ENCODE measurements at places on chromosomes 3 and 15. TPM values are rescaled to one million over a fixed set of nuclear protein-coding genes. Genes with fewer than 3 reads are reported as not detected.

Gene CRYGS
- polyA plus RNA-seq: 2.7 TPM

DNA sequence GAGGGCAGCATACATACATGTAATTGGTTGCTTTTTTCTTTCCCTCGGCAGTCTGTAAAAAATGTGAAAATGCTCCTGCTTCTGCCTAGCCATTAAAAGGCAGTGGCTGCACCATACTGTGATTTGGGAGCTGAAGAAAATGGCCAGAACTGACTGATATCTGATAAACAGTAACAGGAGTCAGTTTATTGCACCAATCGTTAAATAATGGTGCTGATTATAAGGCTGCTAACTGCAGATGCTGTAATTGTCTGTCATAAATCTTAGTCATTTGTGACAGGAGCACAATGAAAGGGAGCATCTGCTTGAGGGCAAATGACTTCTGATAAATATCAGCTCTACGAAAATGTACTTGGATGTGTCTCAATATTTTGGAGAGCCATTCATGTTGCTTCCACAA is 263.1 kb upstream of the DNAJC19 start:
- no peak for DNase-seq

- DNase-seq: no peak
These were observed 118.1 kb downstream of the AKAP13 start for GRCh38 chr15:85498471-85498870.

DNA sequence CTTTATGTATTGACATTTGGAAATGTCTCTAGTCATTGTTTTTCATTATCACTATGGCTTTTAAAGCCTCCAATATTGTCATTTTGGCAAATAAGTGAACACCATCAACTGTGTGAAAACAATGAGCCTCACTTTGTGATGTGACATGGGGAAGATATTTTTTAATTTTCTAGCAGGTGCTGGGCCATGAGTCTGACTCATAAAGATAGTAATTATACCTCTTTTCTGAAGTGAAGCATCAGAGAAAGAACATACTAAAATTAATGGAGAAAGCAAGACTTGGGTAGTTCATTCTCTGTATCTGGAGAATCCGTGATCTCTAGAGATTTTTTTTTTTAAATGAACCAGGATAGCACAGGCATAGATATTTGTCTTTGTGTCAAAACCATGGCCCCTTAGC is 100.8 kb downstream of the CCNL1 start:
- DNase-seq: no peak

Gene ISLR2
- polyA plus RNA-seq: 4.6 TPM

DNA sequence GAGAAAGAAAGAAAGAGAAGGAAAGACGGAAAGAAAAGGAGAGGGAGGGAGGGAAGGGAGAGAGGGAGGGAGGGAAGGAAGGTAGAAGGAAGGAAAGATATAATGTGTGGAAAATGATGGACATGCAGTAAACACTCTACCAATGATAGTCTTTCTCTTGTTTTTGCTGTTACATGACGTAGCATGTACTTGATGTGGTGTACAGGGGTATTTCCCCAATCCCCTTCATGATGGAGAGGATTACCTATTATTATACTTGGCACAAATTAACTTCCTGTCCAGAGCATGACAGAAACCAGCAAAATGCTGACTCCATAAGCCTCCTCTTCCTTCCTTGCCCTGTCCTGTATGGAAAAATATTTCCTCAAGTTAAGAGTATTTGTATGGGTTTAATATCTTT is 124.4 kb downstream of the B3GALNT1 start:
- no peak for DNase-seq

Gene CASR
- polyA plus RNA-seq: not detected

GRCh38 chr3:43296565-43296964 is 10.2 kb downstream of the SNRK start:
- peak; percentile 48 for DNase-seq

DNA sequence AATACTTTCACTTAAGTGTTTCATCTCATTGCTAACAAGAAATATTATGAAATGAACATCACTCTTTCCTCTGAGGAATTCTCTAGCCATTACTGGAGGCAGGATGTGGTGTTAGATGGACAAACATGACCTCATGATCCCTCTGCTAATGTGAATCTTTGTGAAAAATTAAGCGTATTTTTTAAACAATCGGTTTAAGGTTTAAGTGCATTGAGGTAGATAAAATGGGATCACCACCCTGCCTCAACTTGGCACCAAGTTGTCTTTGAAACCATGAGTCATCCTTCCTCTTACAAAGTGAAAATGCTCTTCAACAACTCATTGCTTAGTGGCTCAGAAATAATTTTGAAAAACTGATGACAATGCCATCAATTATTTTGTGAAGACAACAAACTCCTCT is 76.0 kb upstream of the DCBLD2 start:
- no peak for DNase-seq

DNA sequence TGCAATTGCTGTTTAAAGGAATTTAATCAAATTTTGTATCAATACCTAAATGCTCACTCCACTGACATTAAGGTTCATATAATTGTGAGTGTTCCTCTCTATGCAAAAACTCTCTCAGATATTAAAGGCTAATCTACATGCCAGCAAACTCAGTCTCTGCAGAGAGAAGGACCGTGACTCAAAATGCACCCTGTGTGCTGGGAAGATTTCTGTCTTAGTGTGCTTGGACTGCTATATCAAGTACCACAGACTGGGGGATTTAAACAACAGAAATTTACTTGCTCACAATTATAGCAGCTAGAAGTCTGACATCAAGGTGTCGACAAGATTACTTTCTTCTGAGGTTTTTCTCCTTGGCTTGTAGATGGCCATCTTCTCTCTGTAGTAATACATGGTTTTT is 18.6 kb upstream of the PFN2 start:
- no peak for DNase-seq

GRCh38 chr15:73972984-73973682 is 19.0 kb downstream of the STOML1 start:
- peak; percentile 87 for DNase-seq

Gene ADGRG7
- not detected for polyA plus RNA-seq

Gene LZTFL1
- 1.7 TPM for polyA plus RNA-seq

- no peak for DNase-seq
These were observed 19.2 kb downstream of the ZBTB38 start for GRCh38 chr3:141387516-141387915.

- DNase-seq: no peak
These were observed 63.8 kb downstream of the NPTN start for GRCh38 chr15:73569361-73569760.

Gene ANKRD63
- polyA plus RNA-seq: not detected

- DNase-seq: no peak
These were observed 70.8 kb upstream of the KLF13 start for GRCh38 chr15:31255732-31256377.

GRCh38 chr3:196141052-196141865 is 59.4 kb upstream of the TFRC start:
- no peak for DNase-seq

Gene KPNA1
- polyA plus RNA-seq: 28.1 TPM

DNA sequence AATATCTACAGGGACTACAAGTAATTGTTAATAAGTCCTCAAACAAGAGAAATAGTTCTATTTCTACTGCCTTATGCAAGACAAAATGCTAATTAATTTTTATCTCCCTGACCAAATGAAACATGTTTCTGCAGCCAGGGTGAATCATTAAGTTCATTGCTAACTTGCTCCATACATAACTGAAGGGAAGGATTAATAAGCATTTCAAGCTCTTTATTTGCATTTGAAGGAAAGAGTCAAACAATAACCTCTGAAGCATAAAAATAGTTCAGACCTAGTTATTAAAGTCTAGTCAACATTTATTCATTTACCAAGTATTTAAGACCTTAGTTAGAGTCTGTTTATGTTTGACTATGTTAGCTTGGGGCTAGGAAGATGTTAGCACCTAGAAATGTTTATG is 120.0 kb downstream of the ATP1B3 start:
- DNase-seq: no peak

GRCh38 chr3:174110761-174111160 is 713.2 kb downstream of the NLGN1 start:
- DNase-seq: no peak

Gene MAPKAPK3
- 226 TPM for polyA plus RNA-seq

DNA sequence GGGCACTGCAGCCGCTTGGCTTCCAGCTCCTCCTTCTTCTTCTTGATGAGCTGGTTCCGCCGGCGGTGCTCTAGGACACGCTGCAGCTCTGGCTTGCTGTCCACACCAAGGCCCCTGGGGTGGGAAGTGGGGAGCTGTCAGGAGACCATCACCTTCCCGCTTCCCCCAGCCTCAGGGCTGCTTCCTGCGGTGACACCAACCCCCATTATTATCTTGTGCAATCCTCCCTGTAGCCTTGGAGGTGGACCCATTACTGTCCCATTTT is 10.0 kb downstream of the FAM107A start:
- DNase-seq: no peak

Gene RIOX2
- polyA plus RNA-seq: 8.9 TPM

GRCh38 chr15:69141833-69142232 is 18.6 kb upstream of the GLCE start:
- DNase-seq: no peak

- DNase-seq: no peak
These were observed 116.5 kb downstream of the SLMAP start for GRCh38 chr3:57872606-57873005.

- DNase-seq: no peak
These were observed 3.3 kb downstream of the ARRDC4 start for GRCh38 chr15:97963779-97964178.

- DNase-seq: peak; percentile 71
These were observed 42.1 kb downstream of the VGLL4 start for GRCh38 chr3:11601446-11602238.

- DNase-seq: no peak
These were observed 627.1 kb downstream of the AGBL1 start for GRCh38 chr15:86706813-86707212.

- no peak for DNase-seq
These were observed 200.3 kb upstream of the MCTP2 start for GRCh38 chr15:94031072-94031471.

Gene PLOD2
- 11.8 TPM for polyA plus RNA-seq

Gene SH3GL3
- not detected for polyA plus RNA-seq

DNA sequence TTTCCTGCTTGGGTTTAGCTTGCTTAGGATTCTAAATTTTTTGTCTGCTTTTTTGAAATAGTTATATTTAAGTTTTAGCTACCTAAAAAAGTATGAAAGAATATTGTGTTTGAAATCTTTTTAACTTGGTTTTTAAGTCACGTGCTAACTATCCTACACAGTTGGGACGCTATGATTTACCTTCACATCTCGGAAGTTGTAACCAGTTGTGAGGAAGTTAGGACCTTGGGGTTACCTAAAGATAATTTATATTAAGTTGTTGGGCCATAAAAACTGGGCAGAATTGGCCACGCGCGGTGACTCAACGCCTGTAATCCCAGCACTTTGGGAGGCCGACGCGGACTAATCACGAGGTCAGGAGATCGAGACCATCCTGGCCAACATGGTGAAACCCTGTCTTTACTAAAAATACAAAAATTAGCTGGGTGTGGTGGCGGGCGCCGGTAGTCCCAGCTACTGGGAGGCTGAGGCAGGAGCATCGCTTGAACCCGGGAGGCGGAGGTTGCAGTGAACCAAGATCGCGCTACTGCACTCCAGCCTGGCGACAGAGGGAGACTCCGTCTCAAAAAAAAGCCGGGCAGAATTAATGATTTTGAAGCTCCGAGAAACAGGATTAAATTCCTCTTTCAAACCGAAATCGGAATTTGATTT is 1.0 kb downstream of the ZFAND6 start:
- no peak for DNase-seq

GRCh38 chr3:50365842-50366220 is 6.5 kb upstream of the TMEM115 start:
- no peak for DNase-seq

Gene THSD4
- 42.4 TPM for polyA plus RNA-seq

GRCh38 chr15:73482166-73482565 is 39.2 kb downstream of the REC114 start:
- no peak for DNase-seq

Gene P2RY1
- 1.2 TPM for polyA plus RNA-seq

- DNase-seq: no peak
These were observed 65.4 kb upstream of the TBC1D23 start for GRCh38 chr3:100195375-100195774.

Gene KCNAB1
- 2.0 TPM for polyA plus RNA-seq

DNA sequence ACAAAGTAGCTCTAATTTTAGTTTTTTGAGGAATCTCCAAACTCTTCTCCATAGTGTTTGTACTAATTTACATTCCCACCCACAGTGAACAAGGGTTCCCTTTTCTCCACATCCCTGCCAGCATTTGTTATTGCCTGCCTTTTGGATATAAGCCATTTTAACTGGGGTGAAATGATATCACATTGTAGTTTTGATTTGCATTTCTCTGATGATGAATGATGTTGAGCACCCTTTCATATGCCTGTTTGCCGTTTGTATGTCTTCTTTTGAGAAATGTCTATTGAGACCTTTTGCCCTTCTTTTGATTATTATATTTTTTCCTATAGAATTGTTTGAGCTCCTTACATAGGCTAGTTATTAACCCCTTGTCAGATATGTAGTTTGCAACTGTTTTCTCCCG is 239.9 kb upstream of the TPM1 start:
- DNase-seq: no peak

Gene IQCF5
- polyA plus RNA-seq: not detected

Gene GRM7
- polyA plus RNA-seq: not detected

Gene ARHGEF3
- polyA plus RNA-seq: 9.3 TPM

Gene SLC25A38
- polyA plus RNA-seq: 14.0 TPM

Gene POLQ
- 0.11 TPM for polyA plus RNA-seq

GRCh38 chr3:51396401-51396800 is 5.3 kb downstream of the RBM15B start:
- no peak for DNase-seq

Gene STRIT1
- 12.0 TPM for polyA plus RNA-seq

DNA sequence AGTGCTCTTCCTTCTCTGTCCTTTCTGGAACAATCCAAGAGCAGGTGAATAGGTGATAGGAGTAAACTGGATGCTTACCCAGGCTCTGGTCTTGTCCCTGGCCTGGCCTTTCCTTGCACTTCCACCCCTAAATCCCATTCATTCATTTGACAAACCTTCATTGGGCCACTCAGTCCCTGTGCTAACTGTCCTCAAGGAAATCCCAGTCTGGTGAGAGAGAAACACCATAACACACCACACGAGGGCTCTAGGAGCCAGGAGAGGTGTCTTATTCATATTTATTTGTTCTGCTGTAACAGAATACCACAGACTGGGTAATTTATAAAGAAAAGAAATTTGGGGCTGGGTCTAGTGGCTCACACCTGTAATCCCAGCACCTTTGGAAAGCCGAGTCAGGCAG is 22.8 kb downstream of the EFCC1 start:
- DNase-seq: no peak

DNA sequence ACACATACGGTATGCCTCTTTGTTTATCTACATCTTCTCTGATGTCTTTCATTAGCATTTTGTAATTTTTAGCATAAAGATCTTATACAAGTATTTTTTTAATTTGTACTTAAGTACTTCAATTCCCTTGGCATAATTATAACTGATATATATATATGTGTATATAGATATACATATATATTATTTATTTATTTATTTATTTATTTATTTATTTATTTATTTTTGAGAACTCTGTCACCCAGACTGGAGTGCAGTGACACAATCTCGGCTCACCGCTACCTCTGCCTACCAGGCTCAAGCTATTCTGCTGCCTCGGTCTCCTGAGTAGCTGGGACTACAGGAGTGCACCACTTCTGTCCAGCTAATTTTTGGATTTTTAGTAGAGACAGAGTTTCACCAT is 382.7 kb downstream of the EPHA3 start:
- DNase-seq: no peak

GRCh38 chr3:152499791-152500385 is 231.2 kb downstream of the MBNL1 start:
- no peak for DNase-seq

Measured in heart left ventricle (tissue), 16 donors.